ENCODE measurements at places on chromosomes 5 and 9.

DNA sequence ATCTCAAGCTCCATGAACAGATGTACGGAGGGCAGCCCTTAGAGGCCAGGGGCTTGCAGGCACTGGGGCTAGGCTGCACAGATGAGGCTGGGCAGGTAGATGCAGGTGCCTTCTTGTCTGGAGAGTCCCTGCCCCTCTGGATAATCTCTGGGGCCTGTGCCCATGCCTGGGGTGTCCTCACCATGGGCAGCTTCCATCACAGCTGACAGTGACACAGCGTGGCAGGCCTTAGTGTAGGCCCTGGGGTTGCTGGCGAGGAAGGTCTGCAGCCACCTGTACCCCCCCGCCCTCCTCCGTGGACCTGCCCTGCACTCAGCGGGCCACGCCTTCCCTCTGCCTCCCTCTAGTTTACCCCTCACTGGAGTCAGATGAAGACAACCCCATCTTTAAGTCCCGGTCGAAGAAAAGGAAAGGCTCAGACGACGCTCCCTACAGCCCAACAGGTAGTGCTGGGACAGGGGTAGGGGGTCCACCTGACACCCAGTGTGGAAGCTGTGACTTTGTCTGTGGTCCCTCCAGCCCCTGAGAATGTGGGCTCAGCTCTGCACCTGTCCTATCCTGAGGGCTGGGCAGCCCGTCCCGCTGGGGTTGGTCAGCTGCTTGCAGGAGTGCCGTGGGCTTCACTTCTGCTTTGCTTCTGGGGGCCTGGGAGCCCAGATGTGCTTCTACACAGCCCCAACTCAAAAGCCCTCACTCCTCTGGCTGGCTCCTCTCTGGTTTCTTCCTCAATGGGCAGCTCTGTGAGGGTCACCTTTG lies 98.4 kb downstream of the PHF2 start:
- DNase-seq, result no peak

GRCh38 chr5:140202078-140202477 lies 27.1 kb downstream of the CYSTM1 start:
- peak; percentile 16 for DNase-seq

DNA sequence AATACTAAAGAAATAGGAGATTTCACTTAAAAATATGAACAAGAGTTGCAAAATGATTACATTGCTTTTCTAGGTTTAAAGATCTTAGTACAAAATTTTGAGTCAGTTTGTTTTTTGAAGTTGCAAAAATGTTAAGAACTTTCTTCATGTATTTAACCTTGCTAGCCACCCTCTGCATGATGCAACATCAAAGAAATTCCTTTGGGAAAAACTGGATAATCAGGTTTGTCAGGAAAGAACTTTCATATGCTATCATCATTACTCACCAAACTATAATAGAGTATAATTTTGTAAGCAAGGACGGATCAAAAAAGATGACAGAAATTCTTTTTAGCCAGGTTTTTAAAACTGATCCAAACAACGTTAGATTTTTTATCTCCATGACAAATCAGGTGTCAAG lies 116.9 kb upstream of the MRPS30 start:
- DNase-seq, result peak; percentile 88

DNA sequence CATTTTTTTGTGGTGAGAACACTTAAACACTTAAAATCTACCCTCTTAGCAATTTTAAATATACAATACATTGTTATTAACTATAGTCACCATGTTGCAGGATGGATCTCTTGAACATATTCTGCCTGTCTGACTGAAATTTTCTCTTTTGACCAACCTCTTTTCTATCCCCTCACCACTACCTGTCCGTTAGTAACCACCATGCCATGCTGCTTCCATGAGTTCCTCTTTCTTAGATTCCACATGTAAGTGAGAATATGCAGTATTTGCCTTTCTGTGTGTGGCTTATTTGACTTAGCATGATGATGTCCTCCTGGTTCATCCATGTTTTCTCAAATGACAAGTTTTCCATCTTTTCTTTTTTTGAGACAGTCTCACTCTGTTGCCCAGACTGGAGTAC lies 48.5 kb upstream of the NAA35 start:
- DNase-seq, result no peak

DNA sequence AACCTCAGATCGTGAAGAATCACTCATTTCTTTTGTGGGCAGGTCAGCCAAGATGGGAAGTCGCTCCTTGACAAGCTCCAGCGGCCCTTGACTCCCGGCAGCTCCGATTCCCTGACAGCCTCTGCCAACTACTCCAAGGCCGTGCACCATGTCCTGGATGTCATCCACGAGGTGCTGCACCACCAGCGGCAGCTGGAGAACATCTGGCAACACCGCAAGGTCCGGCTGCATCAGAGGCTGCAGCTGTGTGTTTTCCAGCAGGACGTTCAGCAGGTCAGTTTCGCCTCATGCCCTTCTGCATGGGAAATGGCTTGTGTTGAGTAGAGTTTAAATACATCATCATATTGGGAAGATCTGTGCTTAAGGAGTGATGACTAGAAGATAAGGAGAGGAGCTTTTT lies 173.3 kb downstream of the TRIO start:
- DNase-seq, result no peak

- DNase-seq, result no peak
Measured at GRCh38 chr9:89541798-89542197, 43.9 kb upstream of the SEMA4D start.

DNA sequence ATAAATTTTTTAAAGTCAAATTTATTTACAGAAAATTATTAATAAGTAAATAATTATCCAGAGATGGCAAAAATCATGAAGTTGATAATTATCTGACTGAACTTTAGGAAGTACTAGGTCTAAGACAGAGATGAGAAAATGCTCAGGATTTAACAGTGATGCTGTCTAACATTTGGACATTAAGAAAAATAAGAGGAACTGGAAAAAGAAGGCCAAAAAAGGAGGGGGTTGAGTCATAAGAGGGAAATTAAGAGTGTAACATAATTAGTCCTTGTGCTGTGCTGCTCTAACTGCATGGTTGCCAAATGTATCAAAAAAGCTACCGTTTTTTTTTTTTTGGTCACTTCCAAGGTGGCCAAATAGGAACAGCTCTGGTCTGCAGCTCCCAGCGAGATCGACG lies 35.4 kb upstream of the TUT7 start:
- no peak for DNase-seq

GRCh38 chr5:52827815-52828214 lies 40.1 kb downstream of the ITGA1 start:
- no peak for DNase-seq

GRCh38 chr5:140182075-140182711 lies 7.2 kb downstream of the CYSTM1 start:
- peak; percentile 18 for DNase-seq

GRCh38 chr9:71911908-71912335 lies 483 bp downstream of the C9orf85 start:
- DNase-seq, result no peak

GRCh38 chr5:167992868-167993267 lies 298.6 kb upstream of the WWC1 start:
- DNase-seq, result no peak

- peak; percentile 9 for DNase-seq
Measured at GRCh38 chr9:99977033-99977792, 70.8 kb downstream of the STX17 start.

GRCh38 chr5:93596676-93597490 lies 13.9 kb downstream of the NR2F1 start:
- DNase-seq, result no peak

DNA sequence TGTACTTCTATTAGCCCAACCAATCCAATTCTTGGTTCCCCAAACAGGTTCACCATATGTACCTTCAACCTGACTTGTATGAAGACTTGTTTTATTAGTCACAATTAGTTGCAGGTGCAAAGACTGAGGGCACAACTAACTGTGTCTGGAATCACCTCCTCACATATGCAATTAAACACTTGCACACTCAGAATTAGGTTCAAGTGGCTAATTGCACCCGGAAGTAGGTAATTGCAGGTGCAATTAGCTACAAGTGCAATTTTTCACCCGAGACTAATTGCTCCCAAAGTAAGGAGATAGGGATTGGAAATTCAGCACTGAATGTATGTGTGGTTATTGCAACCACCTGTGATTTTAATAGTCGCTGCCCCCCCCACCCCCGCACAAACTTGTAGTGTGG lies 338.9 kb downstream of the ZSWIM6 start:
- DNase-seq, result no peak

DNA sequence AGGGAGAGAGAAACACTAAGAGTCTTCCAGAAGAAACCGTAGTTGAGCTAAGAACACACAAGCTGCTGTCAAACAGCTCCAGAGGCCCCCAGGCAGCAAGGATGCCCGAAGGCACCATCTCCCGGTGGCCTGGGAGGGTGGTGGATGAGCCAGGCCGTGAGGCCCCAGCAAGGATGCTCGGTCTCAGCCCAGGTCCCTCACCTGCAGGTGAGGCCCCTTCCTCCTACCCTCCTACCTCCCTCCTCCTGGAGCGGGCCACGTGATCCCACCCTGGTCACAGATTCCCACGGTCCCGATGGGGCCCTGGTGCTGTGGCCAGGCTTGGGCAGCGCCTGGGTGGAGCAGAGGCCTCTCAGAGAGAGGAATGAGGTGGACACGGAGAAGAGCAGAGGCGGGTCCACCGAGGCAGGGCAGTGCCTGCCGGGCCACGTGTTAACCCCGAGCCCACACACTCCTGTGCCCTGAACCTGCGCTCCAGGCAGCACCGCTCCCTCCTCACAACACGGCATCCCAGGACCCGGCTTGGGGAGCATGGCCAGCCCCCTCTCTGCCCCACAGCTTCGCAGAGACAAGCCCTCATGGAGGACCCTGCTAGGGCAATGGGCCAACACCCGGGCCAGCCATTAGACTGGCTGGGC lies 95.4 kb upstream of the SARDH start:
- DNase-seq, result no peak

DNA sequence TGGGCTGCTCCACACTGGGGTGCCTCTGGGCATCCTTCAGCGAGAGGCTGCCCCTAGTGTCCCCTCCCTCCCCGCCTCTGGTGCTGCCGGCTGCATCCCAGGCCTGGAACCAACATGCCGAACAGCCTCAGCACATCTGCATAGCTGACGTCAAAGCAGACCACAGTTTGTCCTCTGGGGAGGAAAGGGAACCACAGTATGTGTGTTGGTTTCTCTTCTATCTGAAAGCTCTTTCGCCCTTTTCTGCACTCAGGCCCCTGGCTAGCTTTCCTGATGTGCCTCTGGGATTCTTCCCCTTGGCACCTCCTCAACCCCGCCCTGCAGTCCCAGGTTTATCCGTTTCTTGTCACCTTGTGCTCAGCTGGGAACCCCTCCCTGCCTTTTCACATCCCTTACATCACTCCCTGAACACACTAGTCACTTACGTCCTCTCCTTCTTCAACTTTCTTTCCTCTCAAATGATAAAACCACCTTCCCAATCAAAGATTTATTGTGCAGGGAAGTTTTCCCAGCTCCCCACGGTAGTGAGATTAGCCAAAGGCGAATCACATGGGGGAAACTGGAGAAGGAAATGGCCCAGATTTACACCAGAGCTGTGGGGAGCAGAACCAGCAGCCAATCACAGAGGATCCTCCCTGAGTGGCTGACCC lies 35.5 kb upstream of the B4GALT1 start:
- no peak for DNase-seq

- DNase-seq, result no peak
Measured at GRCh38 chr9:14932231-14932630, 22.0 kb upstream of the FREM1 start.

GRCh38 chr5:35476797-35477196 lies 140.9 kb upstream of the SPEF2 start:
- no peak for DNase-seq

- DNase-seq, result no peak
Measured at GRCh38 chr9:37046683-37047082, 12.6 kb upstream of the PAX5 start.

DNA sequence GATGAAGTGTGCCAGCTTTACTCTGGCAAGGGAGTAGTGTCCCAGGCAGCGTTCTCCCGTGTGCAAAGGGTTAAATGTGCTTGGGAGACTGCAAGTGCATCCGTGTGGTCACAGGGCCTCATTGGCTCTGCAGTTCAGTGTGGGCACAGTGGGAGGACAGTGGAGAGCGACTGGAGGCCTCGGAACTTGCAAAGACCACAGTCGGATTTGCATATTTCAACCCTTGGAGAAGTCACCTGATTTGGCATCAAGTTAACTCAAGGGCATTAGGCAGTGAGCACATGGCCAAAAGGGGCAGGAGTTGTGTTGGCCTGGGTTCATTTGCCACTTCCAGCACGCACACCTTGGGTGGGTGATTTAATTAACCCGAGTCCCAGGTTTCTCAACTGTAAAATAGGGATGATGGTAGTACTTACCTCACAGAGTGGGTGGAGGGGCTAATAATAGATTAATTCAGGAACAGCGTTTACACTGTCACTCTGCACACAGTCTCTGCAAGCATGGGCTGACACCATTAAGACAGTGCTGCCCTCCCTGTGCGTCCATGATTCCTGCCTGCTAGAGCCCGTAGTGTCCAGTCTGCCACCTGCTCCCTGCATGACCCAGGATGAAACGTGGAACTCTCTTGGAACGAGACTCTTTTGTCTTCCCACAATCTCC lies 22.7 kb downstream of the JADE2 start:
- no peak for DNase-seq

- no peak for DNase-seq
Measured at GRCh38 chr5:138186002-138186447, 7.1 kb downstream of the KIF20A start.
